Anterior cingulate cortex (tissue), 58 donors: ENCODE measurements at places on chromosomes 6 and 20.
A peak's percentile ranks its signal among the peaks of the same experiment; 100 is the strongest.

DNA sequence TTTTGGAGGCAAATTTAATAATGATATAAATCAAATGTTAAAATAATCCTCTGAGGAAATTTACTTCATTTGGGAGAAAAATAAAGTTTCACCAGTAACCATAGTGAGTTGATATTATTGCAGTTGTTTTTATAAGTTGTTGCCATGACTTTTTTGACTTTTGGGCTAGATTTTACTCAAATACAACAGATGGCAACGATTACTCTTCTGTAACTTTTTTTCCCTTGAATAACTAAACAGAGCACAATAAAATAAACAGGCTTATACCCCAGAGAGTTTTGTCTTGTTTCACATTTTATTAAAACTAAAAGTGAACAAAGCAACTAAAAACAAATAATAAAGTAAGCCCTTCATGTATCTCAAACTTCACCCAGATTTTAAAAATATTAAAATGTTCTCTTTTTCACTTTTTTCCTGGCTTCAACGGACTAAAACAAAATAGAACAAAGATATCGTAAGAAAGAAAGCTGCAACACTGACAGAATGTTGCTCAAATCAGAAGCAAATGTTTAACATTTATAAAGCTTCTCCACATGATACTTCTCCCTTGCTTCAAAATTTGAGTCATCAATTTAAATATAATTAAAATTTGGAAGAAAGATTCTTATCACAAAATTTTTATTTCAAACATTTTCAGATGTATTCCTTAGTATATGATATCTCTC, 42.5 kb upstream of the BMP5 start:
- DNase-seq = no peak

DNA sequence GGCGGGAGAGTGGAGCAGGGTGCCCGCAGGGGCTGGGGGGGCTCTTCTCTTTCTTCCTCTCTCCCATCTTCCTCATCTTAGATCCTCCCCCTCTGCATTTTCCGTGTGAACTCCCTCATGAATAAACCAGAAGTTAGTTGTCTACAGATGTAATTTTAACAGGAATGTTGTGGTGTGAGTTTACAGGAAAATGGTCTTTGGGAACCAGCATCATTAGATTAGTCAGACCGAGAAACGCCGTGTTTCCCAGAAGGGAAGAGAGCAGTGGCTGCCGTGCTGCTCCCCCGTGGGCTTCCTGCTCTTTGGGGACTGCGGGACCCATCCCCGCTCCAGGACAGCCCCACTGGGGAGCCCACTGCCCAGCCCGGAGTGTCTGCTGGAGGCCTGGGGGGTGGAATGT, 3.4 kb downstream of the MYT1 start:
- DNase-seq = no peak

- DNase-seq = no peak
Measured at GRCh38 chr6:15842727-15843117, 179.9 kb upstream of the DTNBP1 start.

GRCh38 chr6:139588076-139588639, 213.7 kb upstream of the CITED2 start:
- no peak for DNase-seq

DNA sequence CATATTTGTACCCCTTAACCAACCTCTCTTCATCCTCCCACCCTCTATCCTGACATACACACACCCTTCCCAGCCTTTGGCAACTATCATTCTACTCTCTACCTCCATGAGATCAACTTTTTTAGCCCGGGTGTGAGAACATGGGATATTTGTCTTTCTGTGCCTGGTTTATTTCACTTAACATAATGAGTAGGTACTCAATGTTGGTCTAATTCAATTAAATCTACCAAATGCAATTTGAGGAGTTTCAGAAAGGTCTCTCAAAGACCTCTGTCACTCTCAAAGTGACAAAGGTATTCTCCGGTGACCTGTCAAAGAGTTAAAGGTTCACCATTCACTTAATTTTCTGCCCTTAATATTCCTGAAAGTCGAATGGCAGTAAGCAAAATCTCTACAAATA, 87.7 kb downstream of the ME1 start:
- no peak for DNase-seq

- DNase-seq = no peak
Measured at GRCh38 chr20:44601801-44602204, 19.4 kb downstream of the PKIG start.

DNA sequence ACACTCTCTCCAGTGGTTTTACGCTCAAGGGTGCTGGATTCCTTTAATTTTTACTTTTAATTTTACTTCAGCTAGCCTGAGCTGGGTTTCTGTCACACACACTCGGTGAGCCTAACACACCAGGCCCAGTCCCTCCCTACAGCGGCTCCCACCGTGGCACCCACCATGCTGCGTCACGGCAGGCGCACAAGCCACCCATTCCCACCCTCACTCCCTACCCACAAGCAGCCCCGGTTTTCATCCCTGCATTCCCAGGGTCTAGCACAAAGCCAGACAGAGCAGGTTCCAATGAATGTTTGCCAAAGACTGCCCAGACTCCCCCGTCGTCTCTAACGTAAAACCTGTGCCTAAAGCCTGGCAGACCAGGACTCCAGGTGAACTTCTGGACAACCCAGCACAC, 50.3 kb downstream of the MYH7B start:
- no peak for DNase-seq

DNA sequence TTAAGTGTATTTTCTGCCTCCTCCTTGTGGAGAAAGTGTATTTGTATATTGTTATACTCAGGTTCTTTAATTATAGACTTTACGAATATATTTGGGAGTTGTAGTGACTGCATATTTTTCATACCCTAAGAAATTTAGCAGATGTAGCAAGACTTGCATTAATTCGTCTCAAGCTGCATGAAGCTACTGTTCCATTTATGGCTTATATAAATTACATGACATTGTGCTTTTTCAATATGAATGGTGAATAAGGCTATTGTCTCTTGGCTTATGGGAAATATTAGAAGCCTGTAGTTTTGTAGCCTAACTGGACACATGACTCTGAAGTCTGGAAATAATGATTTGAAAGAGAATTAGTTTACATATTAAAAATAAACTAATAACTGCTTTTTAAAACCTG, 2.4 kb downstream of the ADGRG6 start:
- DNase-seq = no peak

DNA sequence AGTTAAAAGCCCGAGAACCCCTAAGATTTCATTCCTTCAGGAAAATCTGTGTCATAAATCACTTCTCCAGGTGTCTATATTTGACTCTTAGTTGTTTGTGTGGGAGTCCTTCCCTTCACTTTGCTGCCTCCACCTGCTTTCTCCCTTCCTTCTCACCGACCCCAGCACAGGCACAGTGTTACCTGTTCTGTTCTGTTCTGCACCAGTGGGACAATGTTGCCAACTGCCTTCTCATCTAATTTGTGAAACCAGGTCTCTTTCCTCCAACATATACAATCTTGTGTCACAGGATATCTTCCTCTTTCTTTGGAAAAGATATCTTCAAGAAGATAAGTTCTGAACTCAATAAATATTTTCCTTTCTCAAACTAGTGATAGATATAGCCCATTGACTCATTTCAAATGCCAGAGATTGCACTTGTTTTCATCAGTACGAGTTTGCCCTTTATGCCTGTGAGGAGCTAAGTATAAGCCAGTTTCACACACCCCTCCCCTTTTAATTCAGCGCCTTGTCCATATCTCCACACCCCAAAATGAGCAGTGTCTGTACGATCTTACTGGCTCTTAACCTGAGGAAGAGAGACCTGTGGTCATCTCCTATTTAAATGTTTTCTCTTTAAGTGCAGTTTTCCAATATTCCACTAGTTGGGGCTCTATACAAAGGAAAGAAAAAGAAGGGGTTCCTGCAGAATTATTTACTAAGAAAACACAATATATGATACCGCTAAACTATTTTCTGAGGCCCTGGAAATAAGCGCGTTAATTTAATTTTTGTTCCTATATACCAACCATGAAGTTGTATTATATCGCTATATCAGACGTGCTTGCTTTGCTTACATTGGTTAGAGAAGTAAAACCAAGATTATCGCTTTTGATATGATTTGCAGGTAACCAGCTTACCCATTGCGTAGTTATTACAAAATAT, 81.6 kb upstream of the PREP start:
- no peak for DNase-seq

GRCh38 chr20:1824834-1825233, 70.4 kb upstream of the SIRPA start:
- no peak for DNase-seq

GRCh38 chr20:24686156-24686555, 216.7 kb downstream of the SYNDIG1 start:
- no peak for DNase-seq

GRCh38 chr6:34390531-34391472, 1.7 kb downstream of the NUDT3 start:
- no peak for DNase-seq

GRCh38 chr20:6469695-6470094, 297.8 kb upstream of the BMP2 start:
- DNase-seq = no peak

DNA sequence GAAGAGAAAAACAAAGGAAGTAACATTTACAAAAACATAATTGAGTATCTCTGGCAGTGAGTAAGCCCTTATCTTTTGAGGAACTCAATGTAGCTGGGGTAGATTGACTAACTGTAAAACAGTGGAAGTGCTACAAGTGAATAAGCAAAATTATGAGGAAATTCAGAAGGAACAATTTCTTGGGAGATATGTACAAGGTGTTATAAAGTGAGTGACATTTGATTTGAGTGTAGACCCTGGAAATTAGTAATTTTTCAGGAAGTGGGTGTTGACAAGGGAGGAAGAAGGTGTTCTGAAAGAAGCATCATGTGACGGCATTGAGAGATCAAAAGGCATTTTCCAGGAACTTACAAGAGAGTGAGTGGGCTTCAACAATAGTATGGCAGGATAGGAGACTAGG, 22.2 kb downstream of the XRN2 start:
- no peak for DNase-seq

DNA sequence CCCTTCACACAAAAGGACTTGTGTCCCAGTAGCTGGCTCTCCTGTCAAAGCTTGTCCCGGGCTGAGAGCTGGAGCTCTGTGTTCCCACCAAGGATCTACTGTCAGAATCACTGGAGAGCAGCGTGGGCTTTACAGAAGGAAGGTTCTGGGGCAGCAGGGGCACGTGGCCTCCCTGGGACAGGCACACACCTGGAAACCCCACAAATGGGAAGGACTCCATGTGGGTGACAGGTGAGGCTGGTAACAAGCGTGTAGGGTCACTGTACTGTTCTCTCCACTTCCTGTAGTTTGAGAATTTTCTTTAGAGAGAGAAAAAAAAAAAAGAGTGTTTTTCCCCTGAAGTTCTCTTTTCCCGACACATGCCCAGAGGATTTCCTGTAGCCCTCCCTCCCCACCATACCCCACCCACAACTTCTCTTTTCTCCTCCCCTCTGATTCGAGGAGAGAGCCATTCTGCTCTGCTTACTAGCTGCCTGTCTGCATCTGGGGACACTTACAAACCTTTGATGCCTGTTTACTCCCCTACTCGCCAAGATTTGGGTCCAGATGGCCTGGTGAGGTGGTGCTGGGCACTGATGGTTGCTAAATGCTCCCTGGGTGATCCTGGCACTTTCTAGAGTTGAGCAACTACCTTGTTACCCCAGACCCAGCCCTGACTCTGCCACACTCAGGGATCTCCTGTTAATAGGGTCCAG, 84.1 kb upstream of the SIRPA start:
- peak; percentile 36 for DNase-seq

DNA sequence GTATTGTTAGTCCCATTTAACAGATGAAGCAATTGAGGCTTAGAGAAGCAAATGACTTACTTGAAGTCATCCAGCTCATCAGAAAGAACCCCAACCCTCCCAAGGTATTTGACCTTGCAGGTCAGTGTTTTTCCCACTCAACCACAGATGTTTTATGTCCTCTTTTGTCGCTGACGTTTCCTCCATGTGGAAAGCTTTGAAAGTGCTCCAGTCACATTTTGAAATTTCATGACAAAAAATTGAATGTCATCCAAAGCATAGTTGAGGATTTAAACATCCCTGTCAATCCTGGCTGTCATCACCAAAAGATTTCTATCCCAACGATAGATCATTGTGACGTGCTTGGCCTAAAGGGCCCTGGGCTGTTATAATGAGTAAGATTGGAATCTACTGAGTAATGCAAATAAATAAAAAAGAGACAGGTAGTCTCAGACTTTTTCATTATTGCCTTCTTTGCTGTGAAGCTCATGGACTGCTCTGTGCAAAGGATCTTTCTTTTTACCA, 102.7 kb downstream of the TSHZ2 start:
- no peak for DNase-seq

- no peak for DNase-seq
Measured at GRCh38 chr6:89398762-89399525, 13.1 kb downstream of the RRAGD start.

- DNase-seq = no peak
Measured at GRCh38 chr6:45076217-45076930, 251.8 kb upstream of the RUNX2 start.

DNA sequence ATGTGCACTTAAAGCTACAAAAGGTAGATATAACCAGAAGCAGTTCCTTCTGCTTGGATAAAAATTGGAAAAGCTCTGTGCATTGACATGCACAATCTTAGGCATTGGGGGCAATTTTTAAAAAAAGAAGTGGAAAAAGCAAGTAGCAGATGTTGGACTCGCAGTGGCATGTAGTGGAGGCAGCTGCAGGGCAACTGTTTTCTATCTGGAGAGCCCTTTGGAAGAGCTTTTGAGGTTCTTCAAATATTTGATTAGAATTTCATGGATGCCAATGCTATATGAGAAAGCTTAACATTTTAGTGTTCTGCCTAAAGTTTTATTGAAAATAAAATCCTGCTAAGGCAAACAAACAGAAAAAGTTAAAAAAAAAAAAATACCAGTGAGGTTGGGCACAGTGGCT, 388.3 kb upstream of the RNF217 start:
- DNase-seq = no peak

DNA sequence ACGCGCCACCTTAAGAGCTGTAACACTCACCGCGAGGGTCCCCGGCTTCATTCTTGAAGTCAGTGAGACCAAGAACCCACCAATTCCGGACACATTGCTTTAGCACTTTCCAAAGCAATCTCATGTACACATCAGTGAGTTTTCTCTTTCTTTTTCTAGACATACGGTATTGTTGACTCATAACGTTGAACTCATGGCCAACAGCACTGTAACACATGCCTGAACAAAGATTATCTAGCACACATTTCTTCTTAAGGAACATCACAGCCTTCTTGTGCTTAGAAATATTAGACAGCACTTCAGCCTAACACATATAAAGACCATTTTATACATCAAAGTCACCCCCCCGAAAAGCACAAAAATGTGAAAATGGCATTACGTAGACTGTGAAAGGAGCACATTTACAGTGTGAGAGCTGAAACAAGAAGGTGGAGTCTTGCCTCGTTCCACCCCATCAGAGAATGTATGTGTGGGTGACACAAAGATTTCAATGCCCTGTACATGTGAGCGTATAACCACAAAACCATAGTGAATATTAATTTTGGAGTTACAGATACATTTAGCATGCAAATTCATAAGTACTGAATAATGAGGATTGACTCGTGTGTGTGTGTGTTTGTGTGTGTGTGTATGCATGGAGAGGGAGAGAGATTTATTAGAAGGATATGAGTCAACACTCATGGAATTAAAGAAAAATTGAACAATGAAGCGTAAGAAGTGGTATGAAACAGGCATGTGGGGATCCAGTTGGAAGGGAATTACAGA, 134.1 kb downstream of the FAM83B start:
- DNase-seq = no peak
